Stromal cell of bone marrow (primary cell): ENCODE measurements at places on chromosomes 1 and 21.

- peak; percentile 59 for DNase-seq
Measured at GRCh38 chr1:23194119-23194984, 22.9 kb downstream of the HTR1D start.

- no peak for DNase-seq
Measured at GRCh38 chr1:3676581-3677470, 24.5 kb downstream of the TP73 start.

- DNase-seq = no peak
Measured at GRCh38 chr1:8354038-8354437, 36.1 kb downstream of the SLC45A1 start.

DNA sequence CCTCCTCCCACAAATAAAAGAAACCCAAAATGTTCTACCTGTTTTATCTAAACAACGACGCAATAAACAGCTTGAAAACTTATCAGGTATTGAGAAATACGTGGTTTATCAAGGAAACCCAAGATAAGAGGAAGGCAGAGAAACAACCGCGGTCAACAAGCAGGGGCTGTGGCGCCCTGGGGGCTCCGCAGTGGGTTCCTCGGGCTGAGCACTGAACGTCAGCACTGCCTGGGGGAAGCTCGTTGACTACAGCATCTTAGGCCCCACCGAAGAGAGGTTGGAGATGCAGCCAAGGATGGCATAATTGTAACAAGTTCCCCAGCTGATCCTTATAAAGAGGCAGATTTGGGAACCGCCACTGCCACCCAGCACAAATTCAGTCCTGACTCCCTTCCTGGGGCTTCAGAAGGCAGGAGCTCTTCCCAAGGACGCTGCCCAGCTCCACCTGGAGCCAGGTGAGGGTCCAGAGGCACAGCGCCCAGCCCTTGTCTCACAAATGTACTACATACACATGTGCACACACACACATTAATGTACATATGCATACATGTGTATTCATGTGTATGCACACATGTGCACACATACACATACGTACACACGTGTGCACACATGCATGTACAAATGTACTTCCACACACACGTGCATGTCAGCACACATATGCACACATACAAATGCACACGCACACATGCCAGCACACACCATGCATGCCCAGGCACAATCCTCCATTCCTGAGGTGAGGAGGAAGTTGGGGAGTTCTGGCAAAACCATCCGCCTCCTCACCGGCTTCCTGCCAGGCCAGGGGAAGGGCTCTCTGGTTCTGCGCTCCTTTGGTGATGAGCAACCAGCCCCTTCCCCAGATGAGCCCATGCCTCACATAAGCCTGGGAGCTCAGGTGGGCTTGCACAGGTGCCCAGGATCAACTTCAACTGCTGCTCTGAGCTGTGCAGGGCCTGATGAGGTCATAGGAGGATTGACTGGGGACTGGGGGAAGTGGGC, 251.1 kb downstream of the NPHP4 start:
- no peak for DNase-seq

GRCh38 chr1:35850716-35851115, 32.3 kb upstream of the AGO1 start:
- DNase-seq = no peak

- peak; percentile 81 for DNase-seq
Measured at GRCh38 chr1:20494609-20495311, 8.8 kb upstream of the CAMK2N1 start.

DNA sequence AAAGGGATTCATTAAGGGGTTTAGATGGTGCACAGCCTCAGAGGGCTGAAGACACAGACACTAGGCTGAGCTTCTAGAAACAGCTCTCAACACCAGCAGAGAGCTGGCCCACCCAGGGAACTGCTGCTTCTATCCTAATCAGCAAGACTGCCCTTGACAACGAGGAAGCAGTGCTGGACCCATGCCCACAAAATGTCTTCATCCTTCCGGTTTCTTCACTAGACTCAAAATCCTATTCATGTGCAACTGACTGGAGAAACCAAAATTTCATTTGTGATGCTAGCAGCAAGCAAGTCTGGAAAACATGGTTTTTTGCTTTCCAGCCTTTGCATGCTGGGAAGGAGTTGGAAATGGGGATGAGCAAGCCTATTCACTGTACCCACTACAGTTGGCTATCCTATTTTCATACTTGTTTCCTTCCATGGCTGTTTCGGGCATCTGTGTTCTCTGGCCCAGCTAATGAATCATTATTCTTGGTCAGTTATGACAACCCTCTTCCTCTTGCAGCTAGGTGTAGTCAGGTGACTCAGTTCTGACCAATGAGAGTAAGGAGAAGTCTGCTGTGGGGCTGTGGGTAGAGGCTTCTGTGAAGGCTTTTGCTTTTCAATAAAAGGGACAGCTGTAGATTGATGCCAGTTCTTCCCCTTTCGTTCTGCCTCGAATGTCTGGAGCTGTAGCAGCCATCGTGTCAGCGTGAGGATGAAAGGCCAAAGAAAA, 14.6 kb upstream of the TMEM61 start:
- DNase-seq = no peak

DNA sequence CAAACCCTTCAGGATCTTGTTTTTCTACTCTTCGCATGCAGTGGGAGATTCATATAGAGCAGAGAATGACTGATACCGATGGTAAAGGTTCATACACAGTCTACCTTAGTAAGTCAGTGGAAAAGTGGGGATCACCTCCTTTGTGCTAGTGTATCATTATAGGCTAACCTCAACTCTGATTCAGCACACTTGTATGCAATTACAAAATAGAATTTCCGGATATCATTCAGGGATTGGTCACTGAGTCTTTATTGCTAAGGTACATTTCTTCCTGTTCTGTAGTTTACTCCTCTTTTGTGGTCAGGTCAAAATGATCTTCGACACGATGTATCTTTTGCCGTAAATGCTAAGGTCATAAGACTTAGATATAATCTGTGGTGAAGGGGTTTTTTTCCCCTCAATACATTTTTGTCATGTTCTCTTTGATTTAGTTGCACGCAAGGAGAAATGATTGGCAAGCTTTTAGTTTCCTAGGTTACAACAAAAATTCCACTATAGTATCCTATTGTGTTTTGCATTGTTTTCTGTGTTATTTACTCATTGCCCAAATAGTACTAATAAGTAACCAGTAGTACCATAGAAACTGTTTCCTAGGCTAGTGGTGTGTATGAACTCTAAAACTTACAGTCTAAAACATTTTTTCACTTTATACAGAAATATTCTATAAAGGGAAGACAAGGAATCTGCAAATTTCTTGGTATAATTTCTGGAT, 35.7 kb upstream of the PLA2G4A start:
- no peak for DNase-seq

DNA sequence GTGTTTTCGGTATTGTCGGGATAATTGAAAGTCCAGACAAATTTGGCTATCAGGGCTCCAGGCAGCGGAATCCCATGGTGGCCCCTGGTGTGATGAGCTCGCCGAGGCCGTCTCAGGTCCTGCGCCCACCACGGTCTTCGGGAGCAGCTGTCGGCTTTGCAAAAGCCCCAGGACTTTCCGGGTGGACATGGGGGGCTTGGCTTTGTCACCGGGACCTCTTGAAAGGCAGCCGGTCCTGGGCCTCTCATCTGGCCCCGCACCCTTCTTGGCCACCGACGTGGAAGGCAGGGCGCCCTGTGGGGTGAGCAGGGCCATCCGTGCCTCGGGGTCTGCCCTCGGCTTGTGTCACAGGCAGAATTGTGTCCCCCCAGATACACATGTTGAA, 87.1 kb upstream of the ACTRT2 start:
- no peak for DNase-seq

DNA sequence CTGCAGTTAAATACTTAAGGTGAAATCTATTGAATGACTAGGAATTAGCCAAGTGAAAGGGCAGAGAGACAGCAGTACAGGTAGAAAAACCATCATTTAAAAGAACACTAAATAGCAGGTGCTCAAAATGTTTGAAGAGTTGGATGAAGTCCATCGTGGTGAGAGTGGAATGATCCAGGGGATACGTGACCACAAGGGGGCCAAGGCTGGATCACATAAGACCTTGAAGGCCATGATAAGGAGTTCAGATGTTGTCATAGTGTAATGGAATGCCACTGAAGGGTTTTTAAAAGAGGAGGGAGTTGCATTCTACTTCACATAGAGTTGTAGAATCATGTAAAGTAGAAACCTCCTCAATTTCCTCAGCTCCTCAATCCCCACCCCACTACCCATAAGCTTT, 34.8 kb upstream of the HOOK1 start:
- no peak for DNase-seq

- no peak for DNase-seq
Measured at GRCh38 chr1:19436716-19437476, 48.4 kb downstream of the CAPZB start.

GRCh38 chr1:183330335-183330734, 87.8 kb downstream of the NMNAT2 start:
- DNase-seq = no peak

- DNase-seq = peak; percentile 28
Measured at GRCh38 chr1:77888781-77889642, 588 bp downstream of the NEXN start.

- DNase-seq = no peak
Measured at GRCh38 chr1:231416901-231417300, 5.2 kb downstream of the EGLN1 start.

DNA sequence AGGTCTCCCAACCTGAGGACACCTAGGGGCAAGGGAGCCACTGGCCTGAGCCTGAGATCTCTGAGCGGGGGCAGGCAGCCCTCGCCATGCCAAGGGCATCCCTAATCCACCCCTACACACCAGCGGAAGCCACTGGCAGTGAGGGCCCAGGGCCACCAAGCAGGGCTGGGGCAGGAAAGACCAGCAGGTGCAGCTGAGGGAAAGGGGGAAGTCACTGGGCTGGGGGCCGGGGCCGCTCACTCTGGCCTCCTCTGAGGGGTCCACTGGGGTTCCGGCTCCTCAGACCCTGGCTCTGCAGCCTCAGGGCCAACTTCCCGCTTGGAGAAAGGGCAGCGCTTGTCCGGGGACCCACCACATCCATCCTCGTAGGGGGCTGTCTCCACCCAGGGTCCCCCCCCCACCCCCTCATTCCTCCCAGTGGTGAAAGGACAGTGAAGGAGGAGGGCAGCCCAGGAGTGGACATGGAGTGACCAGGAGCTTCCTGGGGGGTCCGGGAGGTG, 42.5 kb upstream of the ACTRT2 start:
- DNase-seq = no peak

- DNase-seq = no peak
Measured at GRCh38 chr1:118987468-118988185, 516 bp downstream of the TBX15 start.

DNA sequence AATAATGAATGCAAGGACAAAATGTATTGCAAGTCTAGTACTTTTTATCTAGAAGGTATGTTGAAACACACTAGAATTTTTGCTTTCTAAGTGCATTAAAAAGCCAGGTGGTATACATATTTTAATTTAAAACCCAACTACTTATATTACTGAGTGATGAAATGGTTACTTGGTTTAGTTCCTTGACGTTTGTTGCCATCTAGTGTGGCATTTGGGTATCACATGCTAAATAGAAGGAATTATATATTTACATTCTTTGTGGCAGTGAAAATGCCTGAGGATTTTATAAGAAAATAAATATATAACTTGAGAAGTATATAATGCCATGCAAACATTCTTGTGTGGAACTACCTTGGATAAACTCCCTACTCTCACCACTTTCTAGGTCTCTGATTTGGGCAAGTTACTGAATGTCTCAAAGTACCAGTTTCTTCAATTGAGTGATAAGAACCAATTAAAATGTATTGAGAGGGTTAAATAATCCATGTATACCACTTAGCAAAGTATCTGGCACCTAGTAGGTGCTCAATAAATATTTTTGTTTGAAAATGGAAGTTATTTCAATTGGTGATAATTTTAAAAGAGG, 69.6 kb downstream of the SDCCAG8 start:
- peak; percentile 30 for DNase-seq

DNA sequence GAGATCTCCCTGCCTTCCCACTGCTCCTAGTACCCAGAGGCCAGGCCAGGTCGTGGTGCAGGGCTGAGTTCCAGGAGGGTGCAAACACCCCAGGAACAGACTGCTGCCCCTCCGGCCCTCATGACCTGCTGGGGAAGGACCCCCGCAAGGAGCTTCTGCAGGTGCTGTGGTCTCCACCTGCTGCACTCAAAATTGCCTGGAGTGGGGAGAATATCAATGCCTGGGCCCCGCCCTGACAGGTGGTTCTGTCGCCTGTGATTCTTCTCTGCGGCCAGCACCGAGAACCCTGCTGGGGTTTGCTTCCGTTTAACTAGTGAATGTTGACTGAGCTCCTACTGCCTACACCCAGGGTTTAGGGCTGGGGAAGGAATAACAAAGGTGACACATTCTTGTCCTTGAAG, 2.1 kb upstream of the TFF3 start:
- DNase-seq = no peak

- no peak for DNase-seq
Measured at GRCh38 chr1:43237121-43237520, 32.7 kb upstream of the TMEM125 start.

GRCh38 chr1:209708297-209708696, 3.7 kb downstream of the HSD11B1 start:
- no peak for DNase-seq

DNA sequence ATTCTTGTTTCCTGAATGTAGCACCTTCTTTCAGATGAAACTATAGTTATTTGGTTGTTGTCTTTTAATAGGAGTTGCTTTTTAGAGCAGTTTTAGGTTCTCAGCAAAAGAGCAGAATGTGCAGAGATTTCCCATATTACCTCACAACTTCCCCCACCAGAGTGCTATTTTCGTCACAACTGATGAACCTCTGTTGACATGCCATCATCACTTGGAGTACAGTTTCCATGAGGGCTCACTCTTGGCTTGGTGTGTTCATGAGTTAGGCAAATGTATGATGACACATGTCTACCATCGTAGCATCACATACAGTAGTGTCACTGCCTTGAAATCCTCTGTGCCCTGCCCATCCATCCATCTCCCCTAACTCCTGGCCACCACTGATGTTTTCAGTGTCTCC, 3.7 kb downstream of the IBA57 start:
- DNase-seq = no peak

GRCh38 chr1:215704089-215704860, 137.2 kb downstream of the KCTD3 start:
- peak; percentile 41 for DNase-seq

GRCh38 chr1:158177700-158178450, 2.8 kb upstream of the CD1D start:
- peak; percentile 37 for DNase-seq

DNA sequence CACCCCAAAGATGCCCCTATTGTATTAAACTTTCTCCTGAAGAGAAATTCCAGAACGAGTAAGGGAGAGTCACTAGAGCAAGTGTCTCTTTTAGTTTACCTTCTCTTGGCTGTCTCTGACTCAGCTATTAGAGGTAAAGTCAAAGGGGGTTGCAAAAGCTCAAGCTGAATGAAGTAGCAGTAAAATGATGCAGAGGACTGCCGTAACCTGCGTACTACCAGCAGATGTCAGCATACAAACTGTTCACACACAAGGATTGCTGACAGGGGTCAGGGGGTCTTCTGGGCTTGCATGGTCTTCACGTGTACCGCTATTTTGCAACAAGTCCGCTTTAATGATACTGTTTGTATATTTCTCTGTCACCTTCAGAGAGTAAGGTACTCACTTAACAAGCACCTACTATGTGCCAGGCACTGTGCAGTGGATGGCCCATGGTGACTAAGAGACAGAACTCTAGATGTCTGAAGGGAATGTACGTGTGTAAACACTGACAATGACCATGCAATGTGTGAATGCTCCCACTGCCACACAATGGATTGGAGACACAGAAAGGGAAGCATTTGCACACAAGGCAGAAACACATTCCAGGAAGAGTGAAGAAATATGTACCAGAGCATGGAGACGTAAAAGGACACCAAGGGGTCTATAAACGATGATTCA, 34.9 kb downstream of the CHML start:
- DNase-seq = no peak

- DNase-seq = no peak
Measured at GRCh38 chr1:163914785-163915413, 593.1 kb downstream of the NUF2 start.
